ENCODE measurements at places on chromosomes 11 and 22.

DNA sequence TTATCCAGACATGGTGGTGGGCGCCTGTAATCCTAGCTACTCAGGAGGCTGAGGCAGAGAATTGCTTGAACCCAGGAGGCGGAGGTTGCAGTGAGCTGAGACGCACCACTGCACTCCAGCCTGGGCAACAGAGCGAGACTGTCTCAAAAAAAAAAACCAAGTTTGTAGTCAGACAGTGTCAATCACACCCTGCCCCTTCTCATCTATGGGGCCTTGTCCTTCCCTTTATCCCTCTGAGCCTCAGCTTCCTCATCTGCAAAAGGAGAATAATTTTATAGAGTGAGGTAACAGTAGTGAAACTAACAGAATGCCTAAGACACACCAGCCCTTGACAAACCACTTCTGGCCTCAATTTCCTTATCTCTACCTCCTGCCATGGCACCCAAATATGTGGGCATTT lies 10.7 kb downstream of the BCL9L start:
- DNase-seq, result no peak

DNA sequence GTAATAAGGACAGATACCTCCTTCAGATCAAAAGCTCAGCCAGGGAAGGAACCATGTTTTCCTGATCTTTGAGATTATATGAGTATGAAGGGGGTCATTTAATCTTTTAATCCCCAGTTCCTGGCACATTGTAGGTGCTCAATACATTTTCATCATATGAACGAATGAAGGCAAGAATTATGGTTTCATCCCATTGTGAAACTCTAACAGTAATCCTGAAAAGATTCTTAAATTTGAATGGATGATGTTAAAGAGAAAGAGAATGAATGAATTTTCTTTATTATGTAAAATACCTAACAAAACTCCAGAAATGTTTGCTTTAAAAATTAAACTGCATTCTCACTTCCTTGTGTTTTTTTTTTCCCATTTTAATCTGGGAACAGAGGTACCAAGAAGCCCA lies 162.2 kb upstream of the MTMR2 start:
- DNase-seq, result no peak

DNA sequence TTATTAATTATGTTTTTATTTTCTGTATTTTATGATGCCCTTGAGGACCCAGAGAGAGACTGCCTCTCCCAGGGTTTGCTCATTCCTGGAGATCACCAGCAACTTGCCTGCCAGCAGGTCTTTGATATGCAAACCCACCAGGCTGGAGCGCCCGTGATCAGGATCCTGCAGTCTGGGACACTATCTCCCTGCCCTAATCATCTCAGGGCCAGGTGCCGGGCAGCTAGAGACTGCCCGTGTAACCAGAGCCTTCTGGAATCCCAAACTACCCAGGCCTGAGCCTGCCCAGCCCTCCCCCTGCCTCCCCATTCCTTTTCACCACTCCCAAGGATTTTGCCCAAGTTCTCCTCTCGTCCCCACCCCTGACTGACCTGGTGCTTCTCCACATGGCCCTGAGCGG lies 52.2 kb upstream of the B3GAT1 start:
- DNase-seq, result no peak

DNA sequence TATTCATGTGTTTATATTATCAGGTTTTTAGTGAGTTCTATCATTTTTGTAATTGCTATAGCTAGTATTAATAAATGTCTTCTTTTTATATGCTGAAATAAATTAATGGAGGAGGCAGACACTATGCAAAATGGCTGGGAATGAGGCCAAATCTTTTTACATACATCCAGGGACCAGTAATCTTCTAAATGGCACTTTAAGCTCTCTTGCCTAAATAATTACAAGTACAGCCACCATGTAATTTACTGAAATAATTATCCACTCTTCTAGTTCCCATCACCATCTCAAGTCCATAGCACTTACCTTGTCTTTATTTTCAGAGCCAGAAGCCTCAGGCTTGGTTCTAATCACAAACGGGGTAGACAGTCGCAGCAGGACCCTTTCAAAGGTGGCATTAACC lies 79.1 kb downstream of the GUCY1A2 start:
- no peak for DNase-seq
